ENCODE measurements at places on chromosomes 7 and 10.

GRCh38 chr7:73447121-73447733 is 13.6 kb downstream of the FZD9 start:
- no peak for DNase-seq

DNA sequence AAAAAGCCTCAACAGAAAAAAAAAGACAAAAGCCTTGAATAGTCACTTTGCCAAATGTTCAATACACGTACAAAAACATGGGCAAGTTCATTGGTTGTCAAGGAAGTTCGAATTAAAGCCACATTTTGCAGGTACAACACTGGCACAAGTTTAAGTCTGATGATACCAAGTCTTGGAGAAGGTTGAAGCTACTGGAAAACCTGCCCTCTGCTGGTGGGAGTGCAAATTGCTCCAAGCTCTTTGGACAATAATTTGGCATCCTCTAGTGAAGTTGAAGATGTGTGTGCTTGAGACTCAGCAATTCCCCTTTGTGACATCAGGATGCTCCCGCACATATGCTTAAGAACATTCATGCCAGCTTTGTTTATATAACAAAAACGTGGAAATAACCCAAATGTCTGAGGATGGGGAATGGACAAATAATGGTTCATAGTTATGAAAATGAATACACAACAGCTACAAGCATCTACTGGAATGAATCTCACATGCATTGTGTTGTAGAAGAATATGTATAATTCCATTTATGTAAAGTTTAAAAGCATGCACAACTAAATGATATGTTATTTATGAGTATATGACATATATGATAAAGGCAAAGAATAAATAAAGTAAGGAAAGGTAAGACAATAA is 120.0 kb upstream of the PLPP4 start:
- no peak for DNase-seq

DNA sequence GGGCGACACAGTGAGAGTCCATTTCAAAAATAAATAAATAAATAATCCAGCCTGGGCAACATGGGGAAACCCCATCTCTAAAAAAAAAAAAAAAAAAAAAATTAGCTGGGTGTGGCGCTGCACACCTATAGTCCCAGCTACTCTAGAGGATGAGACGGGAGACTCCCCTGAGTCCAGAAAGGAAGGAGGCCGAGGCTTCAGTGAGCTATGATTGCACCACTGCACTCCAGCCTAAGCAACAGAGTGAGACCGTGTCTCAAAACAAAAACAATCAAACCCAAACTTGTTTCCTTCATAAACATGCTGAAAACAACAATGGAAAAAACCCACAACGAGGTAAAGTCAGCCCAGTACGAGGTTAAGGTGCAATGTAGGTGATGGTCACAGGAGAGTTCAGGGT is 1.2 kb downstream of the COX19 start:
- DNase-seq, result no peak

DNA sequence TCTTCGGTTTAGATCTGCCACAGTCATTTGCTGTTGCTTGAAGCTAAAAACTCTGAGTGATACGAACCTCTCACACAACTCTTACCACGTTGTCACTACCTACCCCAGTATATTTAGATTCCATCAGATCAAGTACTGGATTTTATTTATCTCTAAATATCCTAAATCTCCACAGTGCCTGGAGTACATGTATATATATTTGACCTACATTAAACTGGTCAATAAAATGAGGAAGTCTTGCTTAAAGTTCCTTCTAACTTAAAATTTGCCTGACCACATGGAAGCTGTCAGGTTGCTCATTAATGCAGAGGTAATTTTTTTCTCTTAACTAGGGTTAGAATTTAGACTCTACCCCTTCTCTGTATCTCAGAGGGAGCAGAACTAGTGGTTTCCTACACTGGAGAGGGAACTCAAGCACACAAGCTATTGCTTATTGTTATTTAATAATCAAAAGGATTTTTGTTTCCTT is 3.1 kb upstream of the MACC1 start:
- DNase-seq, result peak; percentile 87

DNA sequence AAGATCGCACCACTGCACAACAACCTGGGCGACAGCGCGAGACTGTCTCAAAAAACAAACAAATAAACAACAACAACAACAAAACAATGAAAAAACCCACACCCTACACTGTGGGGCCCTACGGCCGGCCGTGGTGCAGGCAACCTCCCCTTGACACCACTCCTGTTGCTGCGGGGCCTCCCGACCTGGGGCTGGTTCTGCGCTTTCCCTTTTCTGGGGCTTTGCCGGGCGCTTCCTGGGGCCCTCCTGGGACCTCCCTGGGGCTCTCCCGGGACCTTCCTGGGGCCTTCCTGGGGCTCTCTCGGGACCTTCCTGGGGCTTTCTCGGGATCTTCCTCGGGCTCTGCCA is 46.6 kb downstream of the INSIG1 start:
- DNase-seq, result no peak
